Fibroblast of the conjunctiva (primary cell): ENCODE measurements at places on chromosomes 16 and 17.

- peak; percentile 33 for DNase-seq
Observed at GRCh38 chr16:65570261-65570660, 448.4 kb upstream of the CDH11 start.

DNA sequence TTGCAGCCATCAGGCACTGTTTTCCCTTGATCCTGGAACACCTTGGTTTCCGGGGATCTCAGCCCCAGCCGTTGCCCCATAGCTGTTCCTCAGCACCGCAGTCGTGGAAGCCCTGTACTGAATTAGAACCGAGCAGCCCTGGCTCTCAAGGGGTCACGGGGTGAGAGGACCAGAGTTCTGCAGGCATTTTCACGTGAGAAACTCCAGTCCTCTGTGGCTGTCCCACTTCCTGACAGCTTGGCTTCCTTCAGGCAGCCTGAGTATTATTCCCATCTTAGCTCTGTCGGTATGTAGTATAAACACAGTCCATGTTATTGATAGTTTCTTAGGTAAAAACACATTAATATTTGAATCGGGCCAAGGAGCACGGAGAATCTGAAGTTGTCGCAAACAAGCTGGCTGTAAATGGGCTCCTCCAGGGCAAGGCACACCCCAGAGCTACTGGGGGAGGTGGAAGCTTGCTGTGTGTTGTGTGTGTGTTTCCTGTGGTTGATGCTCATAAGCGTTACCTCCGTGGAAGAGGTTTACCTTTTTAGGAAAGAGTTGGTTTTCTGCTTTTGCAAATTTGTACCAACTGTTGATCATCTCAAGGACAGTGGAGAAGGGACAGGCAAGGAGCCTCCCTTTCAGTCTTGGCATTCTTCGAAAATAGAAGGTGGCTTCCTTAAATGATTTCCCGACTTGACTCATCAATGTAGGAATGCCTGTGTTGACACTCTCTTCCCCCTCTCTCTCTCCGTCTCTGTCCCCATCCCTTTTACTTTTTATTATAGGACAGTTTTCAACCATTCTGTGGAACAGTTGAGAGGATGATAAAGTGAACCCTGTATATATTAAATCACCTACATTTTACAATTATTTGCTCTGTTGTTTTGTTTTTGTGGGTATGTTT, 208.9 kb upstream of the CHMP6 start:
- DNase-seq: no peak

GRCh38 chr17:55605705-55606487, 94.6 kb upstream of the SMIM36 start:
- no peak for DNase-seq

DNA sequence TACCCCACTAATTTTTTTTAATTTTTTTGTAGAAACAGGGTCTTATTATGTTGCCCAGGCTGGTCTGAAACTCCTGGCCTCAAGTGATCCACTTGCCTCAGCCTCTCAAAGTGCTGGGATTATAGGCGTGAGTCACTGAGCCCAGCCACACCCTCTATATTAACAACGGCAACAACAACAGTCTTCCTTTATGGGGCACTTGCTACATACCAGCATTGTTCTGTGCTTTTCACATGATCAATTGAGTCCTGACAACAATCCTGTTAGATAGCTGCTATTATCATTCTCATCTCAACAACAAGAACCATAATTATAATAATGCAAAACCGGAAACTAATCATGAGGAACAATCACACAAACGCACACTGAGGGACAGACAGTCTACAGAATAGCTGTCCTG, 12.6 kb upstream of the ARL5C start:
- no peak for DNase-seq

GRCh38 chr16:53159781-53160436, 105.1 kb downstream of the CHD9 start:
- peak; percentile 31 for DNase-seq

DNA sequence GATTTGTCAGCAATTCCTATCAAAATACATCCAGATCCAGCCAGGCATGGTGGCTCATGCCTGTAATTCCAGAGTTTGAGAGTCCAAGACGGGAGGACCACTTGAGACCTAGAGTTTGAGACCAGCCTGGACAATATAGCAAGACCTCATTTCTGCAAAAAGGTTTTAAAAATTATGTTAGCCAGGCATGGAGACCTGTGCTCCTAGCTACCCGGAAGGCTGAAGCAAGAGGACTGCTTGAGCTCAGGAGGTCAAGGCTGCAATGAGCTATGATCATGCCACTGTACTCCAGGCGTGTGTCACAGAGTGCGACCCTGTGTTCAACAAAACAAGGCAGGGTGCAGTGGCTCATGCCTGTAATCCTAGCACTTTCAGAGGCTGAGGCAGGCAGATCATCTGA, 215.2 kb downstream of the CPPED1 start:
- DNase-seq: no peak

DNA sequence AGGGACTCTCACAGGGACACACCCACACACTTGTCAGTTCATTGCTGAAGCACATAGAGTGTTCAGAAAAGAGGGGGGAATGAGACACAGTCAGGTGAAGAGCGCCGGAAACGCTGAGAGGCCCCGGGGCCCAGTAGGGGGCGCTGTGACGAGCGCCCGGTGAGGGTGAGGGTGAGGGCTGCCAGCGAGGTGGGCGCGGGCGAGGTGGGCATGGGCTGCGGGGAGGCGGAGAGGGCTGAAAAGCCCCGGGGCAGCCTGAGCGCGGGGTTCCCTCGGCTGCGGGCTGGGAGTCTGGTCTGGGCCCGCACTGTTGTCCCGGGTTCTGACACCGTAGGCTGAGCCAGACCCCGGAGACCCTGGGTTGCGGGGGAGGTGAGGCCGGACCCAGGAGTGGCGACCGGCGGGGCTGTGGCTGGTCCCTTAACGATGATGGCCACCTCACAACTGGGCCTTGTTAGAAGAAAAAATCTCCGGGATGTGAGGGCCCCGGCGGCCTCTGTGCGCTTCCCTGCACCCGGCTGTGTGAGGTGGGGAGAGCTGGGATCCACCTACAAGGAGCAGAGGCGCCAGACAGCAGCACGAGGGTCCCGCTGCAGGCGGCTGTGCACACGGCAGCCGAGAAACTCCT, 91.4 kb downstream of the C16orf78 start:
- no peak for DNase-seq

DNA sequence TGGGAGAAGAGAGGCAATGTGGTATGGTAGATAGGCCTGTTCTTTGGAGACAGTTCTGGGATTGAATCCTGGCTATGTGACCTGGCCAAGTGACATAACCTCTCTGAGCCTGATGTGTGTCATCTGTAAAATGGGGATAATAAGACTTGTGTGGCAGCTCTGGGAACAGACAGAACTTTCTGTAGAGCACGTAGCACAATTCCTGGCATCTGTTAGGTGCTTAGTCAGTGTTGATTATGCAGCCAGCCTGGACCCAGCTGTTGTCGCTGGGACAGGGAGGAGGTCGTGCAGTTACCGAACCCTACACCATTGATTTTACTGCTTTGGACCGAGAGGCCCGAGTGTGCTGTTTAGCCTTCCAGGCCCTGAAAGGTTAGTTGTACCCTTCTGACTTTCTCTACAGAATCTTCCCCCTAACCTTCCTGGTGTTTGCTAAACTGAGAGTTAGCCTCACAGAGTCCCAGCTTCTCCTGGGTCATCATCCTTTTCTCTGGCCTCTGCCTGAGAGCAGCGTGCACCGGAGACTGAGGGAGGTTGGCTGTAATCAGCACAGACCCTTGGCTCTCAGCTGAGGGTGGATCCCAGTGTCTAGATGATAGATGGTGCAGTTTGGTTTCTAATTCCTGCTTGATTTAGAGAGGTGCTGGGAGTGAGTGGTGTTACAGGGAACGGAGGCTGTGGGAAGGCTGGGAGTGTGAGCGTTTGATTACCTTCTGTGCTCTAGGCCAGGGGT, 31.9 kb downstream of the MSI2 start:
- no peak for DNase-seq

- DNase-seq: no peak
Observed at GRCh38 chr17:69424287-69425041, 10.0 kb downstream of the MAP2K6 start.
